ENCODE measurements at places on chromosomes 2 and 18. TPM values are rescaled to one million over a fixed set of nuclear protein-coding genes. Genes with fewer than 3 reads are reported as not detected.

DNA sequence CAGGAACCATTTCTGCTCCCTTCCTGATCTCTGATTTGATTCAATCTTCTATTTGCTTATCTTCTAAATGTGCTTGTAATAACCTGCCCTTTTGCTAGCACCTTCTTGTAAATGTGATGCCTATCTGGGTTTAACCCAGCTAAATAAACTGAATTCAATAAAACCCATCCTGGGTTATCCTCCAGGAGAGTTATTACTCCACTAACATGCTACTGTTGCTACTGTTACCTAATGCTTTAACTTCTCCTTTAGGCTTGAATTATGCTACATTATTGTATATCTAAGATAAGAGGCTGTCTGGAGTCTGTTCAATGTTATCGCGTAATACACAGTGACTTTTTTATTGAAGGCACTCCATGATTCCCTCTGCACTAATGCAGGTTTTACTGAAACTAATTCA lies 206.5 kb upstream of the CTAGE1 start:
- H3K4me1 ChIP-seq = peaks cover 5% of the 10 kb centered on the region
- no peak for DNase-seq
- no peak overlapping the region for H3K4me3 ChIP-seq
- no peak overlapping the region for H3K27ac ChIP-seq

DNA sequence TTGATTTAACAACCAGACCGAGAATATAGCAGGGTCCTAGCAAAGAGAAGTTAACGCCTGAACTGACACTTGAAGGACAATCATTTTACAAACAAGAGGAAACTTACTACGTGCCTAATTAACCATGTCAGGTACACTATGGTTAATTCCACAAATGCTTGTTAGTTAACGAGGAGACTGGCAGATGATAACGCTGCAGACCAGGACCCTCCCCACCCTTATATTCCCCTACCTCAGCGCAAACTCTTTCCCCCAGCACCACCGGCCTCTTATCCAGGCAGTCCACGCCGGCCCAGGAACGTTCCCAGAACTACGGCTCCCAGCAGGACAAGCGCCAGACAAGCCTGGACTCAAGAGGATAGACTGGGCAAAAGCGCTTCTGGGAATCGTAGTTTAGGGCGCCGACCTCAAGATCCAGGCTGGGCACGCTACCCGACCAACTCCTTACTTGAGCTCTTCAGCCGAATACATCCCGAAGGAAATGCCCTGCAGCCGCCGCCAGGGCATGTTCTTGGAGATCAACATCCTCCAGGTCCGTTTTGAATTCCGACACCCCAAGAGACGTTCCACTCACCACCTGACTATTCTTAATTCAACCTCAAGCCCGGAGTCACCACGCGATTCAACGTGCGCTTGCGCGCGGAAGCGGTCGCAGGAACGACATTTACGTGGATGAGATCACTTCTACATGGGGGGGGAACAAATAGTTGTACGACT lies at the start of gene POLR1A:
Gene POLR1A (minus strand): TSS at position 635 of the 717 bp plus-strand sequence. CDS start 110 bp downstream, at position 525.
- H3K4me3 ChIP-seq = peak within 1 kb of the TSS; percentile 65
- peaks cover 11% of the 10 kb centered on the region for H3K36me3 ChIP-seq
- no peaks in the 10 kb centered on the region for H3K27me3 ChIP-seq
- H3K27ac ChIP-seq = peak within 1 kb of the TSS; percentile 93
- DNase-seq = peak; percentile 96

GRCh38 chr18:65322895-65323294 lies 427.9 kb upstream of the CDH7 start:
- H3K27me3 ChIP-seq = no peaks in the 10 kb centered on the region
- no peaks in the 10 kb centered on the region for H3K36me3 ChIP-seq
- H3K4me3 ChIP-seq = no peak overlapping the region
- no peaks in the 10 kb centered on the region for H3K4me1 ChIP-seq
- no peak for DNase-seq

DNA sequence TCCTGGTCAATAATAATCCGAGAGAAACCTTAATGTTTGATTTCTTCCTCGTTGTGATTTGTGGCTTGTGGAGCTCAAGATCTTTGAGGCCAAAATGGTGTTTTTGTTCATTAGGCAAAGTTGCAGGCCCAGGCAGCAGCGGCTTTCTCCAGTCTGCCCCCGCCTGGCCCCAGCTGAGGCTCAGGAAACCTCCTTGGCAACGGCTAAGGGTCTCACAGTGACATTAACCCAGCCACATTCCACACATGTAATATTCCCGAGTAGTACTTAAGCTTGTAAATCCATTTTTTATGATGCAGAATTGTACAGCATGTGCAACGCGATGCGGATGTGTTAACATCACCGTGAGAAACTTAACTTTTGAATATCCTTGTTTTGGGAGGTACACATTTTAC lies 200.1 kb downstream of the BCL11A start:
- H3K27me3 ChIP-seq = no peaks in the 10 kb centered on the region
- H3K36me3 ChIP-seq = no peaks in the 10 kb centered on the region
- H3K4me3 ChIP-seq = no peak overlapping the region
- peak; percentile 45 for DNase-seq

DNA sequence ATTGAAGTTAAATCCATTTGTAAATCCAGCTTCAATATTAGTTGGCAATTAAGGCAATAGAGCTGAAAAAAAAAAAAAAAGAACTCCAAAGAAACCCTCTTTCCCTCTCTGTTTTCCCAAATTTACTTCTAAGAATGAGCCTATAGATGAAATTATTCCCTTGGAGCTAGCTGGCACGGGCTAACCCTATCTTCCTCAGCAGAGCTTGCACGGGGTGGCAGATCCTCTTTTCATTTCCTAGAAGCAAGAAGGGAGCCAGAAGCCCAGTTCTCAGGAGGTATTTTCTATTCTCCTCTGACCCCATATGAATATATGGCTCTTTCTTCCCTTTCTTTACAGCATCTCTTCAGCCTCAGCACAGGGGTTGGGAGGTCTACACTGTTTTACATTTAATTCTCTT lies 426.0 kb downstream of the TGIF1 start:
- H3K27ac ChIP-seq = no peak overlapping the region
- H3K4me3 ChIP-seq = no peak overlapping the region
- H3K4me1 ChIP-seq = no peaks in the 10 kb centered on the region
- no peak for DNase-seq

DNA sequence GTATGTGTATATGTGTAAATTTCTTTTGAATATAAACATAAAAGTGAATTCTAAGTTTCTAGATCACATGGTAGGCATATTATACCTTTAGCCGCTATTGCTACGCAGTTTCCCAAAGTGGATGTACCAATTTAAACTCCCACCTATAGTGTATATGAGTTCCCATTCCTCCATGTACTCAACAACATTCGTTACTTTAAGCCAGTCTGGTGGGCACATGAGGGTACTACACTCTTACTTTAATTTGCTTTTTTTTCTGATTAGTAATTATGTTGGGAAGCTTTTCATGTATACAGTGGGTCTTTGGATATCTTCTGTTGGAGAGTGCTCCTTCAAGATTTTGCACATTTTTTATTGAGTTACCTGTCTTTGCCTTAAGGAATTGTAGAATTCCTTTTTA lies 683.8 kb downstream of the ERBB4 start:
- no peaks in the 10 kb centered on the region for H3K36me3 ChIP-seq
- no peak overlapping the region for H3K4me3 ChIP-seq
- H3K4me1 ChIP-seq = no peaks in the 10 kb centered on the region
- no peaks in the 10 kb centered on the region for H3K27me3 ChIP-seq
- no peak for DNase-seq

DNA sequence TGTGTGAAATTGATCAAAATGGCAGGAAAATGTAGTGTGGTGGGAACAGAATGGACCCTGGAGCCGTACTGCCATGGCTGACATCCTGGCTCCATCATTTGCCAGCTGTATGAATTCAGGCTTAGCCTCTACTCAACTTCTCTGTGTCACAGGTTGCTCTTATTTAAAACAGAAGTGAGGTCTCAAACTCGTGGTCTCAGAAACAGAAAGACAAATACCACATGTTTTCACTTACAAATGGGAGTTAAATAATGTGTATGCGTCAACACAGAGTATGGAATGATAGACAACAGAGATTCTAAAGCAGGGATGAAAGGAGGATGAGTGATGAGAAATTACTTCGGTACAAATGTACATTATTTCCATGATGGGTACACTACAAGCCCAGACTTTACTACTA lies 227.4 kb downstream of the DCC start:
- no peak for DNase-seq
- H3K27me3 ChIP-seq = no peaks in the 10 kb centered on the region
- no peak overlapping the region for H3K27ac ChIP-seq
- H3K4me3 ChIP-seq = no peak overlapping the region

DNA sequence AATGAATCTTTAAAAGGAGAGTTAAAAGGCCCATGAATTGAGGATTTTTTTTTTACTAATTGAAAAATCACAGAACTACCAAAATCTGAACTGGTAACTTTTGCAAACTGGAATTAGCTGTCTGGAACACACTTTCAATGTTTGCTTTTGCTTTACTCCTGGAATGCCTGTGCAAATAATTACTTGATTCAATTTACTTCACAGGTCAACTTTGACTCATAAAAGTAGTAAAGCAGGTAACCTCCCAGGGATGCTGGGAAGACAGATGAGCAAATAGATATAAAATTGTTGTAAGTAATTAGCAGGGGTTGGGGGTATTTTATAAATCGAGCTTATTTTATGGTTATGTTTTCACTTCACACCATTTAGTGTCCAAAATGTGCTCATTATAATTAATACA lies 398.3 kb upstream of the HNRNPA3 start:
- no peak for DNase-seq
- no peak overlapping the region for H3K4me3 ChIP-seq
- peaks cover 10% of the 10 kb centered on the region for H3K4me1 ChIP-seq
- no peaks in the 10 kb centered on the region for H3K36me3 ChIP-seq
- H3K27me3 ChIP-seq = no peaks in the 10 kb centered on the region

DNA sequence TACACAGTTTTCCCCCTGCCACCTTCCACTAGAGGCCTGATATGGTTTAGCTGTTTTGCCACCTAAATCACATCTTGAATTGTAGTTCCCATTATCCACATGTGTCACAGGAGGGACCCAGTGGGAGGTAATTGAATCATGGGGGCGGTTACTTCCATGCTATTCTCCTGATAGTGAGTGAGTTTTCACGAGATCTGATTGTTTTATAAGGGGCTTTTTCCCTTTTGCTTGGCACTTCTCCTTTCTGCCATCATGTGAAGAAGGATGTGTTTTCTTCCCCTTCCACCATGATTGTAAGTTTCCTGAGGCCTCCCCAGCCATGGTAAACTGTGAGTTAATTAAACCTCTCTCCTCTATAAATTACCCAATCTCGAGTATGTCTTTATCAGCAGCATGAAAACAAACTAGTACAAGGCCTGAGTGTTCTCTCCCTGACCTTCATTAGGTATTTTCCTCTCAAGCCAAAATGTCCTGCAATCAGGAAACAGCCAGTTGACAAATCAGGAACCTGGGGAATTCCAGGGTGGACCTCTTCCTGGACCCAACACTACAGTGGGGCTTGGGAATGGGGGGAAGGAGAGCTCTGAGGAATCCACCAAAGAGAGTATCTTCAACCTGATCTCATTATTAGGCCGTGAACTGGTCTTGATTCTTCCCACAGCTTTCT lies 129.9 kb downstream of the TXNL1 start:
- no peak for DNase-seq
- H3K27me3 ChIP-seq = no peaks in the 10 kb centered on the region
- H3K27ac ChIP-seq = no peak overlapping the region
- no peaks in the 10 kb centered on the region for H3K36me3 ChIP-seq
- no peaks in the 10 kb centered on the region for H3K4me1 ChIP-seq

GRCh38 chr2:29920130-29920577 lies 1.2 kb downstream of the ALK start:
- peak; percentile 45 for DNase-seq
- peak overlapping the region; percentile 32 for H3K4me3 ChIP-seq
- H3K27ac ChIP-seq = no peak overlapping the region
- peaks cover 12% of the 10 kb centered on the region for H3K4me1 ChIP-seq
- no peaks in the 10 kb centered on the region for H3K36me3 ChIP-seq

DNA sequence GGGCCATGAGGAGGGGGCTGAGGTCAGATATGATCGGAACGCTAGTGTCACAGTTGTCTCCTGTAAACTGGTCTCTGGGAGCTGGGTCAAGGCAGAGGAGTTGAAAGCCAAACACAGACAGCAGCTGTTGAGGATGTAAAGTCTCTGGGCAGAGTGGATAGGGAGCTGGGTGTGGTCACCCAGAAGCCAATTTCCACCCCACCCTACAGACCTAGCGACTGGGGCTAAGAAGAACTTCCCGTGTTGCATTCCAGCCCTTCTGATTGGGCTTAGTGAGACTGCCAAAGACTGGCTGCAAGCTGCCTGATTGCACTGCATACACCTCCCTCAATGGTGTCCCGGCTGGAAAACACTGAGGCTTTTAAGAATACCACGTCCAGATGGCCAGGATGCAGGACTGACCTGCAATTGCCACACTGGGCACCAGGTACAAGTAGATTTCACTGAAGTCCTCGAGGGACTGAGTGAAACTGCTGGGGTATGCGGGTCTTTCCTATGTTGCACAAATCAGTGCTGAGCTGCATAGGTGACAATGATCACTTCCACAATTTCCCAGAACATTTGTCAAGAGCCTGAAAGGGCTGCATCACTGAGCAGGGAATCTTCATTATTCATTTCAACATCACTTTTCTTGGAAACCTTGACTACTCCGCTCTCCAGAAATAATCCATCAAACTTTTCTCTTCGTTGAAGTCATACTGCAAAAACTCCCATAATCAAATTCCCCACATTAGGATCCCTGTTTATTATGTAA lies 43.1 kb upstream of the EML4 start:
- H3K4me3 ChIP-seq = no peak overlapping the region
- H3K27me3 ChIP-seq = no peaks in the 10 kb centered on the region
- no peaks in the 10 kb centered on the region for H3K36me3 ChIP-seq
- H3K27ac ChIP-seq = no peak overlapping the region

The LIPG gene
- polyA plus RNA-seq = 1.5 TPM

The TTR gene
- not detected for polyA plus RNA-seq

The AFF3 gene
- polyA plus RNA-seq = 12.0 TPM
